ENCODE measurements at places on chromosomes 6 and 20.
A peak's percentile ranks its signal among the peaks of the same experiment; 100 is the strongest.

- no peak for DNase-seq
Observed at GRCh38 chr6:84007871-84008270, 25.7 kb upstream of the MRAP2 start.

DNA sequence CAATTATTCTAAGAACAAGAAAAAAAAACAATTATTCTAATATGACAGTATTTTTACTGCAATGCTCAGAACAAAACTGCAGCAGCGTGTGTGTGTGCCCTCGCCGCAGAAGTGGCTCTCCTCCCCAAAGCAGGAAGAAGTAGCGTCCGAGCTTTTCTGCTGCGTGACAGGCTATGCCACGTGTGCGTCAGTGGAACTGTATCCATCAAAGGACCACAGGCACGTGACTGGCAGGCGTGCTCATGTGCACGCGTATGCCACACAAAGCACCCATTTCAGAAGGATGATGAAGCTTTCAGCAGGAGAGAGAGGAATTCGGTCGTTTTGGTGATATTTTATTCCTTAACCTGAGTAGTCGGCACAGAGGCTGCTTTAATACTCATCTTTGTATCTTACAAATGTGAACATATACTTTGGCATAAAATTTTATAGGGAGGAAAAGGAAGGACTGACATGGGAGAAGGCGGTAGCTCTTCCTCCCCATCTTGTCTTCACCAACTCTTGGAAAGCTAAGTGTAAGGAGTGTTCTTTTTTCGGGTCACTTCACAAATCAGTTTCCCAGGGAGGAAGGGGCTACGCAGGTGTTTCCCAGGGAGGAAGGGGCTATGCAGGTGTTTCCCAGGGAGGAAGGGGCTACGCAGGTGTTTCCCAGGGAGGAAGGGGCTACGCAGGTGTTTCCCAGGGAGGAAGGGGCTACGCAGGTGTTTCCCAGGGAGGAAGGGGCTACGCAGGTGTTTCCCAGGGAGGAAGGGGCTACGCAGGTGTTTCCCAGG, 3.4 kb downstream of the TCFL5 start:
- DNase-seq = no peak

GRCh38 chr6:142857233-142857761, 87.7 kb downstream of the HIVEP2 start:
- DNase-seq = no peak

DNA sequence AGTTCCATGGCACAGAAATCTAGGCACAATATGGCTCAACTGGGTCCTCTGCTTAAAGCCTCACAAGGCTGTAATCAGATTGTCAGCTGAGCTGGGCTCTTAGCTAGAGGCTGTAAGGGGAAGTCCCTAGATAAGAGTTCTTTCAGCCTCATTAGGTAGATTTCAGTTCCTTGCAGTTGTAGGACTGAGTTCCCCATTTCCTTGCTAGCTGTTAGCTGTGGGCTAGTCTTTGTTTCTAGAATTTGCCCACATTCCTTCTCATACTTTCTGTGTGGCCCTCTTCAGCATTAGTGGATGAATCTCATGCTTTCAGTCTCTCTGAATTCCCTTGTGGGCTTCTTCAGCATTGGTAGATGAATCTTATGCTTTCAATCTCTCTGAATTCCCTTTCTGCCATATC, 71.0 kb upstream of the MRAP2 start:
- no peak for DNase-seq

DNA sequence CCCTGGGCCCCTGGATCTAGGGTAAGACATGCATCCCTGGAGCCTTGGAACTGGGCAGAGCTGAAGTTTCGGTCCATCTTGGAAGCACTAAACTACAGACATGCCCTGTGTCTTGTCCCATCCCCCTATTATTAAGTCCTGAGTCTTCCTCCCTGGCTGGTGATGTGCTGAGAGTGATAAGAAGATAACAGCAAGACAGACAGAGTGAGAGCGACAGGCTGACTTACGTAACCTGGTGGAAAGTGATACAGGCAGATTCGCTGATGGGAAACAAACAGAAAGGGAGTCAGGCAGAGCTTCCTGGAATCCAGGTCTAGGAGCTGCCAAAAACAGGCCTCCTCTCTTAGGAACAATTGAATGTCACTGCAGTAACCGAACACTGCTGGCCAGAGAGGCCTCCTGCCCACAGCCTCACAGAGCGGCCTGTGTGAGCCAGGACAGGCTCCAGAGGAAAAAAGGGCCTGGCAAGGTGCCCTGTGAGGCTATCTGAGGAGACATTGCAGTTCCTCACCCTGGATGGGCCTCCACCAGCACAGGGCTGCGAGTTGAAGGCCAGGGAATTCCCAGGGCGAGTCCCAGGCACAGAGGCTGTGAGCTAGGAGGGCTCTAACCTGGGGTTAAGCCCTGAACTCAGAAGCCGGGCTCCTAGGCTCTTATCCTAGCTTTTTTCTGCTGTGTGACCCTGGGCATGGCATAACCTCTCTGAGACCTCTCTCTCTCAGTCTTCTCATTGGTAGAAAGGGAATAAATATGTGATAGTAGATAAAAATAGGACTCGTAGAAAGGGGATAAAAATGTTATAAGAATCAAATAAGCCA, 34.2 kb upstream of the B4GALT5 start:
- peak; percentile 87 for DNase-seq

GRCh38 chr6:40672087-40672486, 84.9 kb upstream of the LRFN2 start:
- no peak for DNase-seq

- DNase-seq = no peak
Observed at GRCh38 chr6:139371421-139372203, 2.8 kb downstream of the CITED2 start.

DNA sequence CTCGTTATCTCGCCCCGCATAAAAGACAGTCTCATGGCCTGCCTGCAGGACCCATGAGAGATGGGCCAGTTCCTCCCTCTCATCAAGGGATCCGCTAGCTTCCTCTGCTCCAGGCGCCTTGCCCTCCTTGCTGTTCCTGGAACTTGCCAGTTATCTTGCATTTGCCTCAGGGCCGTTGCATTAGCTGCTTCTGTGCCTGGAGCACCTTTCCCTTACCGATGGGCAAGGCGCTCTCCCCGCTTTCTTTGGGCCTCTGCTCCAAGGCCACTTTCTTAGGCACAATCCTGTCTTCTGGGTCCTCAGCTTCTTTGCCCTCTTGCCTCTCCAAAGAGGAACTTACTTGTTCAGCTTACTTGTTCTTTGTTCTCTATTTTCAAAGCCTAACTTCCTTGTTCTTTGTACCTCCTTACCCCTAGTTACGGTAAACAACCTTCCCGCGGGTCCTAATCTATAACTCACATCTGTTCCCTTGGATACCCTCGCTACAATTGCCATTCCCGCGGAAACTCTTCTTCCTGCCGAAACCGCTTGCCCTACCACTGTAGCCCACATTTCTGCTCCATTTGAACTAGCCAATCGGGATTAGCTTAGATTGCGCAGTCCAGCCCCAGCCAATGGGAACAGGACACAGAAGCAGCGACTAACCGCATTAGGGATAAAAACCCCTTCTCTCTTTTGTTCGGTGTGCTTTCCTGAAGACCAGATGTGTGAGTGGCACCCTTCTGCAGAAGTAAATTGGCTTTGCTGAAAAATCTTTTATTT, 887 bp upstream of the NSFL1C start:
- no peak for DNase-seq

GRCh38 chr6:2144210-2144609, 101.2 kb downstream of the GMDS start:
- DNase-seq = no peak

GRCh38 chr6:101847690-101848089, 454.2 kb downstream of the GRIK2 start:
- DNase-seq = no peak

DNA sequence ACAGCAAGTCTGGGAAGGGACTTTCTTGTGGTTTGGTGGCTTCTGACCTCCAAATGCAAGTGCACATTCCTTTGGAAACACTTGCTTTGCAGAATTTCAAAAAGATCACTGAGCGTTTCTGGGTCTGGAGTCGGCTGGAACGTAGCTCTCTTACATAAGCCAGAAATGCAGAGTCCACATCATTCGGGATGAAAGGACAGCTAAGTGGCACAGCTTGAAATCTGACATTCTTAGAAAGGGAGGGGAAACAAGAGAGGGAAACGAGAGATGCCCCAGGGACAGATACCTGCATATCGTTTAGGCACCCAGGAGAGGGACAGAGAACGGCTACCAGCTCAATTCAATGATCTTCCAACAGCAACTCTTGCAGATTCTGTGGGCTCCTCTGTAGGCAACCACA, 118.7 kb downstream of the NFATC2 start:
- DNase-seq = no peak

GRCh38 chr6:149228311-149228955, 89.1 kb upstream of the TAB2 start:
- DNase-seq = no peak

DNA sequence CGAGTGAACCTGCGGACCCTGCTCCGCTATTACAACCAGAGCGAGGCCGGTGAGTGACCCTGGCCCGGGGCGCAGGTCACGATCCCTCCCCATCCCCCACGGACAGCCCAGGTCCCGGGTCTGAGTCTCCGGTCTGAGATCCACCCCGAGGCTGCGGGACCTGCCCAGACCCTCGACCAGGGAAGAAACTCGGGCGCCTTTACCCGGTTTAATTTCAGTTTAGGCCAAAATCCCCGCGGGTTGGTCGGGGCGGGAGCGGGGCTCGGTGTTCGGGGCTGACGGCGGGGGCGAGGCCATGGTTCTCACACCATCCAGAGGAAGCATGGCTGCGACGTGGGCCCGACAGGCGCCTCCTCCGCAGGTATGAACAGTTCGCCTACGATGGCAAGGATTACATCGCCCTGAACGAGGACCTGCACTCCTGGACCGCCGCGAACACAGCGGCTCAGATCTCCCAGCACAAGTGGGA, 46.9 kb upstream of the TRIM26 start:
- DNase-seq = no peak

GRCh38 chr20:13865791-13866351, 81.0 kb downstream of the NDUFAF5 start:
- peak; percentile 48 for DNase-seq

DNA sequence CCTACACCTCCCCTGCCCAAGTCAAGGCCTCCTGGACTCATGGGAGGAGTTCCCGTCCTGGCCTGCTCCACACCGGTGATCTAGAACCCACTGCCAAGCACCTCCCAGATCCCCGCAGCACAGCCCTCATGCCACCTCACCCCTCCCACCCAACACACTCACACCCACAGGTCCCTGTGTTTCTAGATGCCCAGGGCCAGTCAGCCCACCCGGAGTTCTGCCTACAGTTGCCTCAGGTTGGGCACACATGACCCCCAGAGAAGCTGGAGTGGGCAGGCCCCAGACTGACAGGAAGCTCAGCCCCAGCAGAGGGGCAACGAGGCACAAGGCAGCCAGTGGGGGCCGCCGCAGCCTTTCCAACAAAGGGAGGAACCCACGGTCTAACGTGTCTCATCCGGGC, 29.6 kb downstream of the RRBP1 start:
- DNase-seq = peak; percentile 13

All from uterus (tissue), 4 donors.